ENCODE measurements at places on chromosomes 1 and 21.

DNA sequence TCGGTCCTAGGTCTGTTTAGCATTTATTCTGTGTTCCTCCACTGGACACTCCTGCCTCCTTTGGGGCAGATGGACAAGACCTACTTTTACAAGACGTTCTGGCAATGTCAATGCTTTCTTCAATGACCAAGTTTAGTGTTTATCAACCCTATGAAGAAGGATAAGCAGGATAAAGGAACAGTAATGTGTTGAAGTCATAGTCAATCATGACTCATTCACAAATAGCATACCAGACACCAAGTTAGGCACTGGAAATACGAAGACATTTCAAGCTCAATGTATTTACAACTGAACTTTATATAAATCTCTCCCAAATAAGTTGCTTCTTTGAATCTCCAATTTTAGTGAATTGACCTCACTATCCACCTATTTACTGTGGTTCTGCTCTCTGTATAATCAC is 4.8 kb upstream of the SLC35D1 start:
- no peak for DNase-seq

DNA sequence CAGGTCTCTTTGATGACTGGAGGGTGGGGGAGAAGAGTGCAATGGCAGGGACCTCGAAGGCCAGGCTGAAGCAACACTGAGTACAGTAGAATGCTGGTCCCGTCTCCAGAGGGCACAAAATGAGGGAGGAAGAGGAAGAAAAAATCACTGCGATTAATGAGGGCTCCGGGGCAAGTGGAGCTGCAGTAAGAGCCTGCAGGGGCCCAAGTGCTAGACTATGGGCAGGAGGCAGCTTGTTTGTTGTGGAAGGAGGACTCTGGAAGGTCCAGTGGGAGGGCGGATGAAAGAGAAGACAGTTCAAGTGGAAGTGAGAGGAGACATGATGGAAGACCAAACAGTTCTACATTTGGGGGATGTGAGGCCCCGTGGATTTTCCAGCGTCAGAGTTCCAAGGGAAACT is 17.4 kb downstream of the TMCC2 start:
- DNase-seq, result no peak

DNA sequence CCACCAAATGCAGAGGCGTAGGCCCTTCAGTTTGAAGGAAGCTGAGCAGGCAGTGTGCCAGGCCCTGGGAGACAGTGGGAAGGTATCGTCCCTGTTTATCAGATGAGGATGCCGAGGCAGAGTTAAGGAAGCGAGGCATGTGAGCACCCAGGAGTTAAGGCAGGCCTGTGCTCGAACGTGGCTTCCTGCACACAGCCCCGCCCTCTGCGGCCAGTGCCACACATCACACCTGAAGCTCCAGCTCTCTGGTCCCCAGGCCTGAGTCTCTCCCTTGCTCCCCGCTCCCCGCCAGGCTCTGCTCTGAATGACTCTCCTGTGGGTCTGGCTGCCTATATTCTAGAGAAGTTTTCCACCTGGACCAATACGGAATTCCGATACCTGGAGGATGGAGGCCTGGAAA is 32.1 kb downstream of the EPHX1 start:
- no peak for DNase-seq

- DNase-seq, result no peak
Observed at GRCh38 chr1:220432408-220432807, 95.5 kb upstream of the MARK1 start.

DNA sequence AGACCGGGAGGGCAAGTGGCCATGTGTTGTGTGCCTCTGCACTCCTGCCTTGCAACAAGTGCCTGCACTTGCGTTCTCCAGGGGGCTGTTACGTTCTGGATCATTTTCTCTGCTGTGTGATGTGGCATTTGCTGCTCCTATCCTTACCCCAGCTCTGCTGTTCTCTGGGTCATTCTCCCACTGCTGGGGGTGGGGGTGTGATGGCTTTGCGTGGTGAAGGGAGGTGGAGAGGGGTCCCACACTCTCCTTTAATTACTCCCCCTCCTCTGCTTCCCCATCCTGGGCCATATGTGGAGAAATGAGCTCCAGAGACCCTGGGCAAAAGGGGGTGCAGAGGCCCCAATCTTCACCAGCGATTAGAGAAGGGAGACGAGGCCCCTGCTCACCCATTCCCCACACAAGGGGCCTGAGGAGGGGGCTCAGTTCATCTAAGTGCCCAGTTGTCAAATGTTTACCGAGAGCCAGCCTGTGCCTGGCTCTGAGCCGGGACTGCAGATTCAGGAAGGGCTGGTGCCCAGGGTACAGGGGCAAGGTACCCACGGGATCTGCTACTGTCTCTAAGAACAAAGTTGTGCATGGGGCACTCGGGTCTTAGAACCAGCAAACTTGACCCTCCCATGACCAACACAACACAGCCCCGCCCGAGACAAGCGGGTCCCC is 355.4 kb downstream of the PTPRU start:
- DNase-seq, result no peak

DNA sequence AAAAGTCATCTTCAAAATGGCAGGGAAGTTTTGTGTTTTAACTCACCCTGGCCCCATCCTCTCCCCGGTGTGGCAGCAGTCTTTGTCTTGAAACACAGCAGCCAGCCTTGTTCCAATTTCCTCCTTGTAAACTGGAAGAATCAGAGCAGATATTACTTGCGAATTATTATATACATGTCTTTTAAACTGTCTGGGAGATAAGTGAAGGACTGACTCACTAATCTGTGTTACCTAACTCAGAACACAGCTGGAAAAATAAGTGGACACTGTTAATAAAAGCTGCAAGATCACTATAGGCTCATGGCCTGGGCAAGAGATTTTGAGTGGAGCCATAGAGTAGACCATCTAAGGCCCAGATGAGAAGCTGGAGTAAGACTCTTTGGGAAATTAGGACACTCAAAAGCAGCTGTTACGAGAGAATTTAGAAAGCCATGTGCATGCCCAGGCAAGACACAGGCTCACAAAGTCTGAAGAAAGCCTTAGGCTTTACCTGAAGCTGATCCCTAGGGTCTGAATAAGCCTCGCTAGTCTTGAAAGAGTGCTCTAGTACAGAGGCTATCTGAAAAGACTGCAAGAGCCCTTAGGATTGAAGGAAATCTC is 233.0 kb upstream of the RAB4A start:
- no peak for DNase-seq

DNA sequence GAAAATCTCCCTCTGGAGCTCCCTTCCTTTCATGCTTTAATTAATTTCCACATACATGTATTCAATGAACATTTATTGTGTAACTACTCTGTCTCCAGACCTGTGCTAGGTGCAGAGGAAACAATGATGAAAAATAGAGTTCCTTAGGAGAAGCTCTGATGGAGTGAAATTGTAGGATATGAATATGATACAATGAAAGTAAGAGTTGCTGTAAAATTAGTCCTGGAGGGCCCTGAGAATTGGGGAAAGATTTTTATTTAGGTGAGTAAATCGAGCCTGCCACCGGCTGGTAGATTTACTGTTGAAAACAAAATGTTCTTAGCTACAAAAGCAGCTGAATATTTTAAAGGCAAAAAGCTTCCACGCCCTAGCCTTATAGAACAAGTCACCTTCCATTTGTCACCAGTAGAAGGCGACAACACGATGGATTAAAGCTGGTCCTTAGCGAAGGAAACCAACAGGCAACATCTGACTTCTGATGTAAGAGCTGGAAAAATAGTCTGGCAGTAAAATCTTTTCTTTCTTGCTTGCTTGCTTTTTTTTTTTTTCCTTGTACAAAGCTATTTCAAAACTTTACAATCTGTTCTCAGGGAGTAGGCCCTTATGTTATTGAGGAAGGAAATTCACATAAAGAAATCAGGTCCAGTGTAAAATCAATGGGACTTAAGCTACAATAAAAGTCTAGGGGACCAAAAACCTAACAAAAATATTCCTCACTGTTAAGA is 82.0 kb upstream of the ROR1 start:
- DNase-seq, result no peak

DNA sequence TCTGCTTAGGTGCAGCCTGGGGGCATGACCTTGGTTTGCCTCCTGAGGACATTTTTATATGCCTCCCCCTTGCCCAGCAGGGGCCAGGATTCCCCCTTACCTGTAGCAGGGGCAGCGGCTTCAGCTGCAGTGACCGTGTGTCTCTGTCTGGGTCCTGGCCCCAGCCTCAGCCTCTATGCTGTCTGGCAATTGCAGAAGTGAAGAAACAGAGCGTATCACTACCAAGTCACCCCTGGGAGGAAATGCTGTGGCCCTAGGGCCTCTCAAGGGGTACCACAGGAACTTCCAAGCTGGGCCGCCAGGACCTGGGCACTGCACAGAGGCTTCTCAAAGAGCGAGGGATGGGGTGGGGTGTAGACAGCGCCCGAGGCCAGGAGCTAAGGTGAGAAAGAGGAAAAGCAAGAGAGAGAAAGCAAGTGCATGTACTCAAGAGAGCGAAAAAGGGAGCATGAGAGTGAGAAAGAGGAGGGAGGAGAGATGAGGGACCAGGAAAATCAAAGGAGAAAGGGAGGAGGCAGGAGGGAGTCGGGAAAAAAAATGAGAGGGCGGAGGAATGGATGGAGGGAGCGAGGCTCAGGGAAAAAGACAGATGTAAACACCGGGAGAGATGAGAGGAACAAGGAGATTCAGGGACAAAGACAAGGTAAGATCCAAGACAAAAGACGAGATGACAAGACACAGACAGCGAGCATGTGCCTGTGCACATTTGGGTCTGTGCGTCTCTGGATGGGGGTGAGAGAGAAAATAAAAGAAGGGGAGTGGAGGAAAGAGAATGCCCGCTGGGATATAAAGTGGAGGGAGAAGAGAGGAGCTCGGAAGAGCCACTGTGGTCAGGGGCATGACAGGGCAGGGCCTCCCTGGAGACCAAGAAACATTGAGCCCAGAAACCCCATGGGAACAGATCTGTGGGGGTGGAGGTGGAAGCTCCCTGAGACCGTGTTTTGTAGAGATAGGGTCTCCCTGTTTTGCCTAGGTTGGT is at the start of gene PTAFR:
Gene PTAFR, minus strand, starts transcription at position 199 of the 979 bp plus-strand sequence. CDS start 25,669 bp downstream, outside the sequence.
- DNase-seq, result no peak

- DNase-seq, result no peak
Observed at GRCh38 chr1:234606784-234607108, 3.2 kb downstream of the IRF2BP2 start.

- no peak for DNase-seq
Observed at GRCh38 chr1:156055281-156056048, 883 bp downstream of the LAMTOR2 start.

DNA sequence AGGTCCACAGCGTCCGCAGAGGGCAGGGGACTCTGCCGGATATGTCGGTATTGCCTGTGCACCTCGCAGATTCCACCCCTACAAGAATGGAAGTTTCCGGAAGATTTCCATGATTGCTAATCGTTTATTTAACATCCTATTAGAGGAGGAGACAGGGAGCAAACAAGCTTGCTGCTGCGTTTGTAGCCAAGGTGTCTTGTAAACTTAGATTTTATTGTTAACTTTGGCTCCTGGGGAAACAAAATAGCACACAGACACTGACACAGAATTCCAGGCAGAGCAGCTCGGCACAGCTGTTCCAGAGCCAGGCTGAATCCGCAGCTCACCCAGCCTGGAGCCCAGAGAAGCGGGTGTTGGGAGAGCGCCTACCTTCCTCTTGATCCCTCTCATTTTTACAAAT is 75.7 kb downstream of the AJAP1 start:
- DNase-seq, result no peak

GRCh38 chr21:45250272-45250671 is 37.4 kb downstream of the POFUT2 start:
- no peak for DNase-seq

DNA sequence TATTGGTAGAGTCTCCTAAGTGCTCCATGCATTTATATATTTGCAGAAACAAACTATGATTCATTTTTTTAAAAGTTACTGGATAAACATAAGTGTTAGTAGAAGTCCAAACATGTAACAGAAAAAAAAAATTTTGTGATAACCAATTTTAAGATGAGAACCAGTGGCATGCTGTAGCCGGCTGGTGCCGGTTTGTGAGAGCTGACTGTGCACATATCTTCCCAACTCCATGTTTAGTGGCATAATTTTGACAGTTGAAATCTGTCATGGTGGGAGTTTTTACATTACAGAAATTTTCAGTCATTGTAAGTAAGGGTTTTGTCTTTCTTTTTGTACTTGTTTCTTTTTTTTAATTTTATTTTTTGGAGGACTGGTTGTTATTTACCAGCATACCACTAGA is 141.2 kb downstream of the TTLL7 start:
- no peak for DNase-seq

DNA sequence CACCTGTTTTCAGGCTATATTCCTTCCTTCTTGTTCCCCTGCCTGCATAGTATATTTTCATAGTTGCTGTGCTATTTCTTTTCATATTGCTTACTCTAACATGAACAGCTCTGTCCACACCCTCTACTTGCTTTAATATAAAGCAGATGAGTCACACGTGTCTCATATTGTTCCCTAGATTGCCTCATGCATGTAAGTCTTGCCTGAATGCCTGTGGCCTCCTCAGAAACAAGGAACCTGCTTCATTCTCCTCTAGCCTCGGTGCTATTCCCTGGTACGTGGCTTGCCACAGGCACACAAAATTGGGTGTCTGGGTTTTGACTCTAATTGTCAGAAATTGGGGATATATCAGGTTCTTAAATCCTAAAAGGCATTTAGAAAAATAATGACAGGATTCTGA is 16.5 kb upstream of the PKP1 start:
- DNase-seq, result peak; percentile 3

DNA sequence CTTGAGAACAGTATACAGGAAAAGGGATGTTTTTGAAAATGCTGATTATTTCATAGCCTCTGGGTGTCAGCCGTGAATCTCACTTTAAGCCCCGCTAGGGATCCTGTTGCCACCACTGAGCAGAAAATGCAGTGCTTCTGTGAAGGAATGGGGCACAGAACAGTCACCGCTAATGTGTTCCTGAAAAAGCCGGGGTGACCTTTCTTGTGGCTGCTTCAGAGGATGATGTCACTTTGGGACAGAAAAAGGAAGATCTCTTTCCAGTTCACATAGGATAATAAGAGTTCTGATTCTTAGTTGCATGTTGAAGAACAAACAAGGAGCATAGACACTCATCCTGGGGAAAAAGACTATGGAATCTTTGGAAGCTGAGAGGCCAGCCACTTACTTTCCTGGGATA is 349.6 kb downstream of the DISC1 start:
- DNase-seq, result no peak

DNA sequence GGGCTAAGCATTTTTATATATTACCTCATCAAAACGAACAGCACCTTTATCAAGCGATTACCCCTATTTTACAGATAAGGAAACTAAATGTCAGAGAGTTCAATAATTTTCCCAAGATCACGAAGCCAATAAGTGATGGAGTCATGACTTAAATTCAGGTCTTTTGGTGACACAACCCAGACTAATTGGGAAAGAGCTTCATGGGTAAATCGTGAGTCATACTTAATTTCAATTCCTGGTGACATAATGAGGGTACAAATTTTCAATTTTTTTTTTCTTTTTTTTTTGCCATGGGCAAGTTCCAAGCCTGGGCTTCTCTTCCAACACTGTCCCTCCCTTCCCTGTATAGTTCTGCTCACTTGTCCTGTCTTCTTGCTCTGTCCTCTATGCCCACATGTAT is 30.1 kb upstream of the IL10 start:
- no peak for DNase-seq

GRCh38 chr1:231949277-231950091 is 322.9 kb downstream of the DISC1 start:
- DNase-seq, result no peak

GRCh38 chr1:39370602-39371001 is 120.8 kb upstream of the BMP8A start:
- DNase-seq, result no peak
